ENCODE measurements at places on chromosomes 11 and 22.

GRCh38 chr11:121933694-121934093 is 182.3 kb downstream of the BLID start:
- no peak for DNase-seq

DNA sequence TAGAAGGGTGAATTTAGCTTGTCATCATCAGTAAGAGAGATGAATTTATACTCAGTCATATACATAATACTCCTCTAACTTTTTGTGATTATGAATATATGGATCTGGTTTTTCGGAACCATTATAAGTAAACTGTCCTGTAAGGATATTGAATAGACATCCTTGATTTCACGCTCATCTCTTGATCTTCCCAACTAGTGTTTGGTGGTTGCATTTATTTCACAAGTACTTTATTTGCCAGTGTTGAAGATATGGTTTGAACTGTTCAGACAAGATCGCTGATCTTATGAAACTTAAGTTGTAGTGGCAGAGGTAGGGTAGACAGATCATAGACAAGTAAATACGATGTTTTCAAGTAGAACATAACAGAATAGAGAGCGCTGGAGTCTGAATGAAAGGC is 3.0 kb downstream of the FBXO7 start:
- no peak for DNase-seq

DNA sequence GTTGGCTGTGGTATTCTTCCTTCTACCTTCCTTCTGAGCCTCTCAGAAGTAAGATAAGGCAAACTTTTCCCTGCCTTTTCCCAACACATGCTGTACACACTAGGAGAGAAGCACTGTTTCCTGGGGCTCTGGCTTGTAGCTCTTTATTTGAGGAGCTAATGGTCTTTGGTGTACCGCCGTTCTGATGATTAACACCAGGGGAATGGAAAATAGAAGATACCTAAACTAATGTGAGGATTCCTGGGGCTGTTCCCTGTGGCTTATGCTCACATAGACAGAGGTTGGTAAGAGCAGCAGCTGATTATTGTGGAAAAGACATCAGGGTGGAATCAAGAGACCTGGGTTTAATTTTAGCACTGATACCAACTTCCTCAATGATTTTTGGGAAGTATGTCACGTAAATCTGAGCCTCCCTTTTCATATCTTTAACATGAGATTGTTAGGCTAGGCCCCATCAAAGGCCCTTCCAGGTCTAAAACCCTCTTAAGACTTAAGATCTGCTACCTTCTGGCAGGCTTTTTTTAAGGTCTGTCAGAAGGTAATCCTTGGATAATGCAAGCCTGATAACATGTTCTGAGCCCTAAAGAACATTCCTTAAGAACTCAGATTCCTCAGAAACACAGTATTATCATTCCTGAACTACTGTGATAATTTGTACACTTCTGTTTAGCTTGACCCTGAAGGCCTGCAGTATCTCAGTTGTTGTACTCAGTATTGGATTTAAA is 24.8 kb upstream of the RCE1 start:
- DNase-seq, result no peak

GRCh38 chr11:71165771-71166170 is 86.6 kb downstream of the SHANK2 start:
- no peak for DNase-seq

- DNase-seq, result no peak
Observed at GRCh38 chr11:223884-224283, 12.3 kb downstream of the SIRT3 start.

DNA sequence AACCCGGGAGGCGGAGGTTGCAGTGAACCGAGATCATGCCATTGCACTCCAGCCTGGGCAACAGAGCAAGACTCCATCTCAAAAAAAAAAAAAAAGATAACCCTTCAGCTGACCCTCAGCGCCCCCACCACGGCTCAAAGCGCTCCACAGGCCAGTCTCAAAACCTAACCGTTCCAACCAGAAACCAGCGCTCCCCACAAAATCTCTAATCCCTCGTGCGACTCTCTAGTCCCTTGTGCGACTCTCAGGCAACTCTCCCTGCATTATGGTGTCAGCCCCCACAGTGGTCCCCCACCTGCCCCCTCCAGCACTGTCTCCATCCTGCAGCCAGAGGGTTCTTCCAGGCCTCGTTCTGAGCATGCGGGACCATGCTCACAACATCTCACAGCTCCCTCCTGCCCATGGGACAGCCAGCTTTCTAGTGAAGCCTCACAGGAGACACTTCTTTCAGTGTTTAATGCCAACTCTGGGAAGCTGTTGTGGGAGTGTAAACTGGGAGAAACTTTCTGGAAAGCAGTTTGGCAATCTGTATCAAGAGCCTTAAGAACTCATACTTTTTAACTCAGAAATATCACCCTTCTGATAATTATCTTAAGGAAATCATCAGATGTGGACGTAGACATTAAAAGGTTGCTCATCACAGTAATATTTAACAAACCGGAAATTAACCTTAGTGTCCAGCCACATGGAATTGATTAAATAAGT is 4.2 kb upstream of the RASGRP2 start:
- no peak for DNase-seq

DNA sequence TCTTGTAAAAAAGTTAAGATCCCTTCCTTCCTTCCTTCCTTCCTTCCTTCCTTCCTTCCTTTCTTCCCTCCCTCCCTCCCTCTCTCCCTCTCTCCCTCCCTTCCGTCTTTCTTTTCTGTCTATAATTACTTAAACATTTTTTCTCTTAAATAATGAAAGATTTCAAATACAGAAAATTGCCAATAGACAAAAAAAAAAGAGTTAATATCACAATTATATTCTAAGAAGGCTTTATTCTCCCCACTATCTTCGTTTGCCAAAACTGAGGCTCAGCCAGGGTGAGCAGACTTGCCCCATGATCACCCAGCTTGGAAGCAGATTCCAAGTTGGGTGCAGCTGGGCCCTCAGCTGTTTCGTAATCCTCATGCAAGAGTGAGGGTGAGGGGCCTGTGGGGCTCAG is 327 bp upstream of the CACNA1I start:
- no peak for DNase-seq

- no peak for DNase-seq
Observed at GRCh38 chr11:124656774-124657630, 16.5 kb downstream of the SIAE start.

- DNase-seq, result no peak
Observed at GRCh38 chr22:43168471-43169309, 17.3 kb downstream of the TSPO start.

DNA sequence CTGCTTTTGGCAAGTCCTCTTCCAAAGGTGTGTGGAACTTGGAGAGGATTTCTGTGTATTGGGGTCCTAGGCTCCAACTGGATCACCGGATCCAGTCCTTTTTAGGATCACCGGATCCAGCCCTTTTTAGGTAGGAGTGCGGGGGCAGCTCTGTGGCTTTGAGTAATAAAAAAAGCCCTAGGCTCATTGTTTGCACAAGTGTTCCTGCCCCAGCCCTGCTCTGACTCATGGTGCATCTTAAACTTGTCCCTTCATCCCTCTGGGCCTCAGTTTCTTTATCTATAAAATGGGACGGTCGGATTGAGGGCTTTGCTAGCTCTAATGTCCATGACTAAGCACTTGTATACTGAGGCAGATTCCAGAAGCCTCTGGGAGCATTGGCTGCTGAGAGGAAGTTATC is 22.7 kb upstream of the CD44 start:
- no peak for DNase-seq

- DNase-seq, result peak; percentile 76
Observed at GRCh38 chr22:41403532-41404318, 22.0 kb downstream of the TEF start.

- DNase-seq, result no peak
Observed at GRCh38 chr11:20658135-20658534, 11.3 kb upstream of the NELL1 start.
